NCI-H1417 (cell line): ENCODE measurements at places on chromosomes 11 and 22.

DNA sequence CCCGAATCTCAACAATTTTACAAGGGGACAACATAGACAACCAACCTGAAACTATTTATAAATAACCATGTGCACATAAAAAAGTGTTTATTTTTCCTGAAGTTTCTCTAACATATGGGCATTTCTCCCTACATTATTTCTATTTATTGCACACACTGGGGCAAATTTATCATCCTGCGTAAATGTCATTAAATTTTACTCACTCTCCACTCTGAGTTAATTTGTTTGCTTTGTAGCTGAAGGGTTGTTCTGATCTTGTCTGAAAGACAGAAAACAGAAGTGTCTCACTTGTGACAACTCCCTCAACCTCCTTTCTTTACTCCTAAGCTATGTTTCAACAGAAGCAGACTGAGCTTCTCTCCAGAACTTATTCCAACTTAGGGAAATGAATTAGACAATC is 194.2 kb downstream of the HIPK3 start:
- peak; percentile 29 for DNase-seq

- DNase-seq: no peak
Measured at GRCh38 chr11:130049328-130049771, 20.3 kb upstream of the APLP2 start.

DNA sequence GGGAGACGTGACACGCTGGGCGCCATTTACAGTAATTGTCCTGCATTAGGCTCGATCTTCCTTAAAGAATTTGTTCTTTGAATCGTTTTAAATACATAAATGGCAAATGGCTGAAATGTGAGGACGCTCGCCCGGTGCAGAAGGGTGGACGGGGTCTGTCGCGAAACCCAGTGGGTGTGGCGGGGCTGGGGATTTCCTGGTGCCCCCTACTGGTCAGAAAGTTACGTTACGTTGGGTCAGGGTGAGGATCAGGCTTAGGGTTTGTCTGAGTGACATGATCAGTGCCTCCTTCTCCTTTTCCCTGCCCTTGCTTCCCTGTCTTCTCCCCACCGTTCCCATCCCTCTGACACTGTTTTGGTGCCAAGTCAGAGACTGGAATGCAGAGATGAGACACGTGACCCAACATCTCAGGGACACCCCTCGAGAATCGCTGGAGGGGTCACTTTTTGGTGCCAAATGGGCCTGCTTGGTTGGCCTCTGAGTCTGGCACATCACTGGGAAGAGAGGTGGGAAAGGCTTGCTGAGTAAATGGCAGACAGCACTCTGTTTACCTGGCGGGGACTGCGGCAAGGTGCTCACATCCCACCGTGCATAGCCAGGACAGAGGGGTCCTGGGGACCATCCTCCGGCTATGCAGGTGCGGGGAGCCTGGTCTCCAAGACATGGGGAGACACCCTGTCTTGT is 1107.6 kb downstream of the BRD1 start:
- no peak for DNase-seq

GRCh38 chr22:31739795-31740201 is 10.1 kb downstream of the PRR14L start:
- no peak for DNase-seq

GRCh38 chr11:67345920-67346819 is 7.2 kb downstream of the POLD4 start:
- peak; percentile 53 for DNase-seq

GRCh38 chr22:27654546-27655445 is 146.8 kb downstream of the MN1 start:
- no peak for DNase-seq

DNA sequence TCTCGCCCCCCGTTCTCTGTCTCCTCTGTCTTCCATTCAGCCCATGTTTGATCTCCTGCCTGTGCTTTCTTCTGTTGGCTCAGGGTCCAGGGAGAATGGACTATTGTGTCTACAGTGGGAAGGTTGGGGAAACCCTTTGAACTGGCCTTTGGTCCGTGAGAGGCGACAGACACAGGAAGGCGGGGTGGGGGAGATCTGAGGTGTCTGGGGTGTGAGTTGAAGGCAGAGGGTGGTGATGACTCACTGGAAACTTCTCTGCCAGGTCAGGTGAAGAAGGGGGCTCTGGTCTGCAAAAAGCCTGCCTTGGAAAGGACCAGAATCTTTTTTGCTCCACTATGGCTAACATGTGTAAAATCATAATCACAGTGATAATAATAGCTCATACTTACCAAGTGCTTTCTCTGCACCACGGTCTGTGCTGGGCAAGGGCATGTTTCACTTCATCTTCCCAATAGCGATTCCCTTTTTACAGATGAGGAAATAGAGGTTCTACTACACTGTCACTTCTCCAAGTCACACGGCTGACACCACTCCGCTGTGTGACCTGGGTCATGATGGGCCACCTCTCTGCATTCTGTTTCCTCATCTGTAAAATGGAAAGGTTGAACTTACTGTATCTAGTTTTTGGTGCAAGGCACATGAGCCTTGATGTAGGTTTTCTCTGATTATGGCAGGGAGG is 99.8 kb upstream of the ALX4 start:
- DNase-seq: no peak
